ENCODE measurements at places on chromosomes 16 and 17. TPM values are rescaled to one million over a fixed set of nuclear protein-coding genes. Genes with fewer than 3 reads are reported as not detected.
A peak's percentile ranks its signal among the peaks of the same experiment; 100 is the strongest.

- DNase-seq, result no peak
- no peaks in the 10 kb centered on the region for H3K27me3 ChIP-seq
- H3K4me1 ChIP-seq, result no peaks in the 10 kb centered on the region
- no peak overlapping the region for H3K4me3 ChIP-seq
- peaks cover 3% of the 10 kb centered on the region for H3K36me3 ChIP-seq
- H3K27ac ChIP-seq, result no peak overlapping the region
These were observed 30.3 kb downstream of the KLHDC4 start for GRCh38 chr16:87735270-87736007.

DNA sequence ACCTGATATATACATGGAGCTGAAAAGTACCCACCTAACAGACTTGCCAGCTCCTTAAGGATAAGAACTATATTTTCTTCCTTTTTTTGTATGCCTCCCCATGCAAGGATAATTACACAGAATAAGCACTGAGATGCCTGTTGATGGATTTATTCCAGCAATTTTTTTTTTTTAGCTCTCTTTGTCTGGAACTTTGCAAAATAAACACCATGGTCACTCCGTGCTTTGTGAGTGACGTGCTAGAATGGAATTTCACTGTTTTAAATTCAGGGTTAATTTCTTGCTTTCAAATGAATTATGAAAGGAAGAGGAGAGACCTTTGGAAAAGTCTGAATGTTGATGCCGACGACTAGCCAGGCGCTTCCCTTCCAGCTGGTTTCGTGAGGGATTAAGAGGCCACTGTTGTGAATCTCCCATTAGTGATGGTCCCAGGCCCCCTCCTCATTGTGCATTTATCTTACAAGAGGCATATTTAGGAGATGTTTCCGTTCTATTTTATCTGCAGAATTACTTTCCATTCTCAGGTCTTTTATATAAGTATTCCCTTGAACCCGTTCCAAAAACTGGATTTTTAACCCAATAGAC, 529.1 kb downstream of the WWOX start:
- no peak overlapping the region for H3K27ac ChIP-seq
- H3K4me3 ChIP-seq, result no peak overlapping the region
- H3K27me3 ChIP-seq, result no peaks in the 10 kb centered on the region
- no peaks in the 10 kb centered on the region for H3K4me1 ChIP-seq
- H3K36me3 ChIP-seq, result no peaks in the 10 kb centered on the region

DNA sequence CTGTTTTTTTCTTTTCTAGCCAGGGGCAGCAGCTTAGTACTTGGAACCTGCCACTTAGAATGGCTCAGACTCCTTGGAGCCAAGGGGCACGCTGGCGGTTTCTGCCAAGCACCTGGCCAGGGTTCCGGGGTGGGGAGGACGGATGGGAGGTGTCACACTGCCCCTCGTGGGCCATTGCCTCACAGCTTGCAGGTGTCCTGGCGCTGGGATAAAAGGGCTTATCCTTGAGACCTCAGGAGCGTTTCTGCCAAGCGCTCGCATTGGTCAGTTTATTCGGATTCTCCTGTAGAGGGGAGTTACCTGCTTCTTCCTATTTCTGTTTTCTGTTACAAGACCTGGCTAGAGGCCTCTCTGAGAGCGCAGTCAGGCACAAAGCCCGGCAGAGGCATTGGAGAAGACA, 234.6 kb downstream of the MSI2 start:
- peaks cover 37% of the 10 kb centered on the region for H3K27me3 ChIP-seq
- peak; percentile 22 for DNase-seq
- no peak overlapping the region for H3K27ac ChIP-seq

DNA sequence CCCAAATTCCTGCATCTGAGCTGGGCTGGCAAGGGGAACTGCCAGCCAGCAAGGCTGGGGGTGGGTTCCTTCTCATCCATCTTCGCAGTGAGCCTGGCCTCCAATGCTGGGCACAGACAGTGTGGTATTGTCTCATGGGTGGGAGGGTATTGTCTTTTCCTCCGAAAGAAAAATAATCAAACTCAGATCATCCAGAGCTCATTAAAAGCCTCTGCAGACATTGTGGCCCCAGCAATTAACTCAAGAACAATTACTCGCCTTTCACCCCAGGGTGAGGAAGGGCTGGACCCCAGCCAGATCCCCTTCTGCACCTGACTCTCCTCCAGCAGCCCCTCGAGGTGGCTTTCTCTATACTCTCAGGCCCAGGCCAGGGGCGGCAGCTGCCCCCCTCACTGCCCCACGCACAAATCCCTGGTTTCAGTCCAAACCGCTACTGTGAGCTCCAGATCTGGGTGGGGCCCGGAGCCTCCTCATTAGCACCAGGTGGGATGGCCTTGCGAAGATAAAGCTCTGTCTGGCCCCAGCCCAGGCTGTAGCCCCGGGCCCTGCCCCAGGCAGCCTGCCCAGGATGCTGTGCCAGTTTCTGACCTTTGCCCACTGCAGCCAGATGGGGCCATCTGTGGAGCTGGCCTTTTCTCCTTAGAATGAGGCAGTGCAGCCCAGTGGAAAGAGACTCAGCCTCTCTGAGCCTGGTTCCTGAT, 2.3 kb upstream of the KRT15 start:
- no peaks in the 10 kb centered on the region for H3K27me3 ChIP-seq
- H3K4me1 ChIP-seq, result peaks cover 82% of the 10 kb centered on the region
- peak overlapping the region; percentile 95 for H3K27ac ChIP-seq
- DNase-seq, result peak; percentile 56
- peaks cover 27% of the 10 kb centered on the region for H3K36me3 ChIP-seq

- H3K4me1 ChIP-seq, result no peaks in the 10 kb centered on the region
- no peak overlapping the region for H3K27ac ChIP-seq
- H3K36me3 ChIP-seq, result no peaks in the 10 kb centered on the region
- no peak for DNase-seq
- no peak overlapping the region for H3K4me3 ChIP-seq
- H3K27me3 ChIP-seq, result peaks cover 70% of the 10 kb centered on the region
These were observed 6.5 kb downstream of the CACNA1H start for GRCh38 chr16:1159325-1159972.

DNA sequence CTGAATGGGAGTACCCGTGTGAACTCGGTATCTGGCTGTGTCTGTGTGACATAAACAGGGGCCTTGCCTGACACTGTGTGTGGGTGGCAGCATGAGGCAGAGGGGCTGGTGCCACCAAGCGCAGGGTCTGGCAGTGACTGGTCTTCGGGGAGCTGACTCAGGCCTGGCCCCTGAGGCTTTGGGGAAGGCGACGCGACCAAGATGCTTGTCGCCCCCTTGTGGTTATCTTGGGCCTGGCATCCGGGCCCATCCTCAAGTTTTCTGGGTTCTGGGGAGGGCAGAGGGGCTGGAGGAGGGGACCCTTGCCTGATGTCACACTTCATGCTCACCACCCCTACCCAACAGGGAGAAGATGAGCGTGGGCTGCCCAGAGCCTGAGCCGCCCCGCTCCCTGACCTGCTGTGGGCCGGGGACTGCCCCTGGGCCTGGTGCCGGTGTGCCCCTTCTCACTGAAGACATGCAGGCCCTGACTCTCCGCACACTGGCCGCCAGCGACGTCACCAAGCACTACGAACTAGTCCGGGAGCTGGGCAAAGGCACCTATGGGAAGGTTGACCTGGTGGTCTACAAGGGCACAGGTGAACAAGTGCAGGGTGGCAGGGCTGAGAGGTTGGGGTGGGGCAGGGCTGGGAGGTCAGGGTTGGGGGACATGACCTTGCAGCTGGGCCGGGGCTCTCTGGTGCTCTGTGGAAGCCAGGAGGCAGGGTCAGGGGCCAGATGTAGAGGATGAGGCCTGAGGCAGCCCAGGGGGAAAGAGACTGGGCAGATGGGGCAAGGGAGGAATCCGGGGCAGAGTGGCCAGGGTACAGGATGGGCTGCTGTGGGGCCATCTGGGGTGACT, 24.9 kb downstream of the SBK1 start:
- DNase-seq, result peak; percentile 67
- no peak overlapping the region for H3K4me3 ChIP-seq
- H3K4me1 ChIP-seq, result no peaks in the 10 kb centered on the region
- H3K36me3 ChIP-seq, result no peaks in the 10 kb centered on the region
- H3K27me3 ChIP-seq, result no peaks in the 10 kb centered on the region

DNA sequence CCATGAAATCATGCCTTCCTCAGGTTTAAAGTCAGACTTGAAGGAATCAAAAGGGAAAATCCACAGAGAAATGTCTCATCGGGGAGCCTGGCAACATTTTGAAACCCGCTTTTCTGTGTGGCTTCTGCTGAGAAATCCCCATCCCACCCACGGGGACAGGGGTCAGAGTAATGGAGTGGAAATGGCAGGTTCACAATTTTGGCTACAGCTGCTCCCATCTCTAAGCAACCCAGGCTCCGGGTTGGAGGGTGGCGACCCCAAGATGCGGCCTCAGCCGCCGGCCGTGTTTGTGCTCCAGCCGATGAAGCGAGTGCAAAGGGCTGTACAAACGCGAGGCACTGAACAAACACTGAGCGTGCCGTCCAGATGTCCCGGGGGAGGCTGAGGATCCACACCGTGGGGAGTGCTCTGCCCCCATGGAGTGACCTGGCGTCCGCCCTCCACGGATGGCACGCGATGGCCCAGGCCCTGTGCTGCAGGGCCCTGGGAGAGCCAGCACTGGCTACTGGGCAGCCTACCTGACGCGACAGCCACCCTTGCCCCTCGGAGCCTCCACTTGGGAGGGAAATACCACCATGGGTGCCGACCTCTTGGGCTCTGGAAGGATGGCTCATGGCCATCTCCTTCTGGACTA, 22.2 kb downstream of the SLC43A2 start:
- no peak for DNase-seq
- no peaks in the 10 kb centered on the region for H3K27me3 ChIP-seq
- H3K4me3 ChIP-seq, result no peak overlapping the region

- no peak for DNase-seq
- H3K27ac ChIP-seq, result no peak overlapping the region
- no peak overlapping the region for H3K4me3 ChIP-seq
- H3K27me3 ChIP-seq, result peaks cover 14% of the 10 kb centered on the region
- H3K36me3 ChIP-seq, result no peaks in the 10 kb centered on the region
- H3K4me1 ChIP-seq, result no peaks in the 10 kb centered on the region
These were observed 500 bp downstream of the MAF start for GRCh38 chr16:79599837-79600637.

- no peak overlapping the region for H3K4me3 ChIP-seq
- no peaks in the 10 kb centered on the region for H3K36me3 ChIP-seq
- no peak overlapping the region for H3K27ac ChIP-seq
- DNase-seq, result no peak
- peaks cover 10% of the 10 kb centered on the region for H3K4me1 ChIP-seq
These were observed 4.7 kb upstream of the FAAP100 start for GRCh38 chr17:81556863-81557262.

Gene PLA2G10
- total RNA-seq, result 5.8 TPM

GRCh38 chr17:1847191-1847590, 17.4 kb downstream of the RPA1 start:
- no peaks in the 10 kb centered on the region for H3K4me1 ChIP-seq
- no peak overlapping the region for H3K27ac ChIP-seq
- no peak overlapping the region for H3K4me3 ChIP-seq
- peaks cover 33% of the 10 kb centered on the region for H3K36me3 ChIP-seq

DNA sequence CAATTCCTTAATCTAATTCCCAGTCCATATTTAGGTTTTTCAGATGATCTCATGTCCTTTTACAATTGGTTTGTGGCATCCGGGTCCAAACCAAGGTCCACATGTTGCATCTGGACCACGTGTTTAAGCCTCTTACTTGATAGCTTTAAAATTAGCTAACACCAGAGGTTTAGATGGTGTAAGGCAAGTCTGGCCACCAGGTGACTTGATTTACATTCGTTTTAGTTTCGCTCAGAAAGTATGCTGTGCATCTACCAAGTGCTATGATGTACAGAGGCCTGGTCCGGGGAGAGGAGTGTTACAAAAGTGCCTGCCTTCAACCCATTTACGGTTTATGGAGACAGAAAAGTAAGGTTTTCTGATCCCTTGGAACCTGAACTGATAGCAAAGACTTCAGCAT, 878 bp upstream of the DNAJA2 start:
- H3K27ac ChIP-seq, result peak overlapping the region; percentile 85
- H3K36me3 ChIP-seq, result peaks cover 19% of the 10 kb centered on the region
- no peaks in the 10 kb centered on the region for H3K27me3 ChIP-seq
- H3K4me3 ChIP-seq, result peak overlapping the region; percentile 91
- no peak for DNase-seq

DNA sequence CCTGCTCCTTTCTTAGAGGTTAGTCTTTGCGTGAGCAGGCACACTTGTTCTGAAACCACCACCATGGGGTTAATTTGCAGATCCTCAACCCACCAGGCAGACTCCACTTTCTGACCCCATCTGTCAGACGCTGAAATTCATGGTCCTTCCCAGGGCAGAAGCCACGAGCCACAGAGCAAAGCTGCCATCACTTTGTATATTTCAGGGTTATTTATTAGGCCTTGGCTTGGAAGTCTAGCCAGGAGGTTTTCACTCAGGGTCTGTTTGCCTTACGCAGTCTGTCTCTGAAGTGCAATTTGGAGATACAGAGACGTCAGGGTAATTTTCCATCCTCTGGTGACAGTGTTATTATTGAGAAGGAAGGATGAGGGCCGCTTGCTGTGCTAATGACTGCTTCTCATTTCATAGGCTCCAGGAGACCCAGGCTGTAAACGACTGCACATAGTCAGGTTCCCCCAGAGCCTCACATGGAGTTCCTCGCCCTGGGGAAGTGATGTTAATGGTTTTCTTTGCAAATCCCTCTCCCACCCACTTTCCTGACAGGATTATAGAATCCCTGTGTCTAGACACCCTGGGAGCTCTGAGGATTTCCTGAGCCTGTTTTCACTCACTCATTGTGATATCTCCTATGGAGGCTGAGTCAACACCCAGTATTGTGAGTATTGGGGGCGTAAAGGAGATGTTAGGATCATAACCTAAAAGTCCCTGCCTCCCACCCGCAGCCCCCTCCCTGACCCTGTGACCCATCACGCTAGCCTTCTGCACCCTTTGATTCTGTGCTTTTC, 269.0 kb downstream of the ABCC12 start:
- H3K4me3 ChIP-seq, result no peak overlapping the region
- peaks cover 21% of the 10 kb centered on the region for H3K4me1 ChIP-seq
- DNase-seq, result no peak
- peak overlapping the region; percentile 11 for H3K27ac ChIP-seq
- no peaks in the 10 kb centered on the region for H3K36me3 ChIP-seq

Gene ZNF624
- total RNA-seq, result 6.5 TPM

GRCh38 chr17:37438141-37438540, 31.5 kb downstream of the TADA2A start:
- no peak overlapping the region for H3K27ac ChIP-seq
- no peaks in the 10 kb centered on the region for H3K27me3 ChIP-seq
- no peaks in the 10 kb centered on the region for H3K4me1 ChIP-seq
- H3K36me3 ChIP-seq, result peaks cover 34% of the 10 kb centered on the region
- no peak overlapping the region for H3K4me3 ChIP-seq
- no peak for DNase-seq

All from PC-9 (cell line).